GOT3 (cell line): ENCODE measurements at places on chromosomes 7 and 10.

DNA sequence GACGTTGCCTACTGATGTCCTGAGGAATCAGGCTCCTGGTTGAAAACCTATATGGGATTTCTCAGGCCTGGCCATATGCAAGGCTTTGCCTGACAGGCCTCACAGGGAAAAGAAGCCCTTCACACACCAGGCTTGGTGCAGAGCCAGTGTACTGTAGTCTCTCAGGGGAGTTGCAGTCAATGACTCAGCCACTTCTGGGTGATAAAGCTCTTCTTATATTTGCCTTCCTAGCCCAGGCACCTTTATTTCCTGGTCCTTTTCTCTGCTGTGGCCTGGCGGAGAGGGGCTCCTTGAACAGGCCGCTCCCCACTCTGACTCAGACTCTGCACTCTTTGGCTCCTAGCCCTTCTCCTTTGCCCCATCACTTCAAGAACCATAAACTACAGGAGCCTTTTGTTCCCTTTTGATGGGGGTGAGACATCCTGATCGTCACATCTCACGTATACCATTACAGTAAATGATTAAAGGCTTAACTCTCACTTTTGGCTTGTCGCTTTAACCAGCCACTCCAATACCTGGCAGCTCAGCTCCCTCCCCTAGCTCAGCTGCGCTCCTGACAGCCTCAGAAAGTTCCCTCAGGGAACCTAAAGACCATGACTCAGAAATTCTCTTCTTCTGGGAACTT lies 33.5 kb downstream of the DPY19L1 start:
- peak; percentile 8 for DNase-seq

GRCh38 chr10:25522294-25522693 lies 347.5 kb downstream of the GPR158 start:
- no peak for DNase-seq

- DNase-seq, result no peak
These were observed 105.2 kb downstream of the PRKCQ start for GRCh38 chr10:6474871-6475270.

DNA sequence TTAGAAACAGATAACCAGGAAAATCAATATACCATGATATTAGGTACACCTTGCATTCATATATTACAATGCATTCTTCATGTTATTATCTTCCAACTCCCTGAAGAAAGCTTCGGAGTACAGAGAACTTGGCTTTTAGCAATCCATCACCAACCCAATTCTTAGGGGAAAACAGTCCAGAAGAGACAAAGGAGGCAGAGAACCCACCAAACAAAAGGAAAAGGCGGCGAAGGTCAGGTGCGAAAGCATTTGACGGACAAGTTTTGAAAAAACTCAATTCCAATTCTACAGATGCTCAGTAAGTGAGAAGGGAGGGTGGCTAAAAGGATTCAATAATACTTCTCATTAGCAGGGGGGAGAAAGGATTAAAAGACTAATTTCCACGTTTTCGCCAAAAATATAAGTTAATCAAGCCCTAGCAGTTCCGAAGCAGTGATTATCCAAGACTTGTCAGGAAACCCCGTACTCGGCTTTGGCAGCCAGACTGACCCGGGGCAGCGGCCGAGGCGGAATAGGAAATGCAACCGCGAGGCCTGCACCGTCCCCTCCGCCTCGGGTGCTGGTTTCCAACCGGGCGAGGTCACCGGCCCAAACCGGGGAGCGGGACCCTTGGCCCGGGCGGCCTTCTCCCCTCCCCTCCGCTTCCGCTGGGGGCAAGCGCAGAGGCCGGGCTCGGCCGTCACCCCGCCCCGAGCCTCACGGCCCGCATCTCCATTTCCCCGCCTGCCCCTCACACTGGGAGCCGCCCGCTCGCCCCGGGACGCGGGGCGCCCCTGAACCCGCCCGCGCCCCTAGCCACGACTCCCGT lies 747 bp downstream of the GDI2 start:
- no peak for DNase-seq

- DNase-seq, result no peak
These were observed 4.0 kb upstream of the SH2B2 start for GRCh38 chr7:102282465-102283362.

- DNase-seq, result no peak
These were observed 3.9 kb downstream of the ADD3 start for GRCh38 chr10:110011681-110012080.

GRCh38 chr7:95169678-95170077 lies 154.7 kb downstream of the PON1 start:
- no peak for DNase-seq

DNA sequence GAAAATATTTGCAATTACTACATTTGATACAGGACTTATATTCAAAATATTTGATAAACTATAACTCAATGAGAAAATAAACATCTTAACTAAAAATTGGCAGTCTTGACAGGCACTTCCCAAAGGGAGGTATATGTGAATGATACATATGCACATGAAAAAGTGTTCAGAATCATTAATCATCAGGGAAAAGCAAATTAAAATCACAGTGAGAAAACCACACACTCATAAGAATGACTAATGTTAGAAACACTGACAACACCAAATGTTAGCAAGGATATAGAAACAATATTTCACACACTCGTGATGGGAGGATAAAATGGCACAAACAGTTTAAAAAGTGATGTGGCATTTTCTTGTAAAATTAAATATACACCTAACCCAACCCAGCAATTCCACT lies 4.1 kb upstream of the VPS26A start:
- DNase-seq, result no peak

- no peak for DNase-seq
These were observed 92.1 kb downstream of the ZNF467 start for GRCh38 chr7:149681274-149681673.

DNA sequence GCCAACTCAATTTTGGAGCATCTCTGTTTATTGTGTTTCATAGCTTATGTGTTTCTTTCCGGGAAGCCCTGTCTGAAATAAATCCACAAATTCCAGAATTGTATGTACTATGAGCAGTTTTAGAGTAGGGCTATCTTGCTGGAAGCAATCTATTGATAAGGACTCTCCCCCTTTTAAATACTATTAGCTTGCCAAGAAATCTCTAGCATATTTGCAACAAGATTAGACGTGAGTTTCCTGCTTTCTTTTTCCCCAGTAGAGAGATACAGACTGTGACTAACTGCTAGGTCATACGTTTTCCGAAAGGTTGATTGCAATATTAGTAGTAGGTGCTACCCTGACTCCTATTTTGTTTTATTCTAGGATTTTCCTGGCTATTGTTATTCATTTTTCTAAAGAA lies 277.0 kb downstream of the MALRD1 start:
- DNase-seq, result no peak

GRCh38 chr10:101629837-101630632 lies 41.9 kb downstream of the DPCD start:
- no peak for DNase-seq

DNA sequence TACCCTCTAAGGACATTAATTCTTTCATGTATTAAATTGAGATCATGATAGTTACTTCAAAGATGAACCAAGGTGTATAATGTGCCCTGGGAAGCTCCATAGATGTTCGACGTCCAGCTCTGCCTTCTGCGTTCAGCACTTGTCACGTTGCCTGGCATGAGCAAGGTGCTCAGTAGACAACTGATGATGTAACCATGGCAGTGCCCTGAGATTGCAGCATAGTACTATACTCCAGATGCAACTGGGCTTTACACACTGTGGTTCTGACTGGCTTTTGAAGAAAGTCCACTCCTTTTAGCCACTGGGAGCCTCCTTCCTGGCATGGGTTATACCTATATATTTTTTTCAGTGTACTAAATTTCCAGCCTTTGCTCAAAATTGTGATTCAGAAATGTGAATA lies 355.8 kb upstream of the SORCS1 start:
- no peak for DNase-seq

- DNase-seq, result no peak
These were observed 203.8 kb downstream of the CCDC3 start for GRCh38 chr10:12797471-12798262.

DNA sequence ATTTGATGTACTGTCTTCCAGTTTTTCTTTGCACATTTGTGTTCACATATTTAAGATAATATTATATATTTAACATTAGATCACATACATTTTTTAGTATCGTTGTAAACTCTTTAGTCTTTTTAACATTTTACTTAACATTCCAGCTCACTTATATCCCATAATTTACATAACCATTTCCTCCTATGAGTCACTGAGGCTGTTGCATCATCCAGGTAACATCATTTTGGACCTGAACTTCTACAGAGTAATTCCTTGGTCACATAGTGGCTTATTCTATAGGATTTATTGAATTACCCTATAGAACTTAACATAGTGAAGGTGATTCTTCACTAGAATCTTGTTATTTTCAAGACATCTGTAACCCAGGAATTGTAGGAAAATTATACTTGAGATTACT lies 194.4 kb downstream of the POU6F2 start:
- no peak for DNase-seq

DNA sequence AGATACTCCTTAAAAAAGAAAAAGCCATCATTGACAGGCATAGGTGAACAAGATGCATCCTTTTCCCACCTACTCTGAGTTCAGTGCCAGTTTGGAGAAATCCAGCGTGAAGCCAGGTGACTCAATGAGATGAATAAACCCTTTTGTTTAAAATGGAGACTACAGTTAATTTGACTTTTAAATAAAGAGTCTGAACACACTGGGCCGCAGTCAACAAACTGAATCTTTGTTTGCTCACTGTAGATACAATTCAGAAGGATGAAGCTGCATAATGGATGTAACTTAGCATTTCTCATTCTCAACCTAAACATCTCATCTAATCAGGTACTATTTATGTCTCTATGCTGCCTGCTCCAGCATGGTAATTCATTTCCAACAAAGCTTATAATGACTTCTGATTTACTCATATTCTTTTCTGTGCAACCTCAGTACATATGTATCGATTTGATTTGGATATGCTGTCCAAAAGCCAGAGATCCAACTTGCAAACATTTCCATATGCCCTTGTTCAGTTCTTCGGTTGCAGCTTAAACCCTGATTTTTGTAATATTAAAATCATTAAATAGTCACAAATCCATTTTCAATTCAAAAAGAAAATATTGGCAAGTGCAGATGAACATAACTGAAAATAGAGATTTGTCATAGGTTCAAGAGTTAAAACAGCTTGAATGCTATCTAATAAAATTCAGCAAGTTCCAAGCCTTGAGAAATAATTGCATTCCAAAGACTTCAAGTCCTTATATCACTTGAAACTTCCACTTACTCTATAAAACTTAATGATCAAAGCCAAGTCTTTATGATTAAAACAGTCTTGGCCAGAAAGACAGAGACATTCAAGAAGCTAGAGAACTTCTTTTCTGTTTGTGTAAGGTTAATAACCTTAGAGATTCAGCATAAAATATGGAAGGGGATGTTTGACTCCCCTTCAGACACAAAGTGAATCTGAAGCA lies 67.8 kb downstream of the CPVL start:
- DNase-seq, result no peak

- DNase-seq, result no peak
These were observed 638.2 kb upstream of the FZD8 start for GRCh38 chr10:36280321-36280741.
